ENCODE measurements at places on chromosomes 7 and 10.

DNA sequence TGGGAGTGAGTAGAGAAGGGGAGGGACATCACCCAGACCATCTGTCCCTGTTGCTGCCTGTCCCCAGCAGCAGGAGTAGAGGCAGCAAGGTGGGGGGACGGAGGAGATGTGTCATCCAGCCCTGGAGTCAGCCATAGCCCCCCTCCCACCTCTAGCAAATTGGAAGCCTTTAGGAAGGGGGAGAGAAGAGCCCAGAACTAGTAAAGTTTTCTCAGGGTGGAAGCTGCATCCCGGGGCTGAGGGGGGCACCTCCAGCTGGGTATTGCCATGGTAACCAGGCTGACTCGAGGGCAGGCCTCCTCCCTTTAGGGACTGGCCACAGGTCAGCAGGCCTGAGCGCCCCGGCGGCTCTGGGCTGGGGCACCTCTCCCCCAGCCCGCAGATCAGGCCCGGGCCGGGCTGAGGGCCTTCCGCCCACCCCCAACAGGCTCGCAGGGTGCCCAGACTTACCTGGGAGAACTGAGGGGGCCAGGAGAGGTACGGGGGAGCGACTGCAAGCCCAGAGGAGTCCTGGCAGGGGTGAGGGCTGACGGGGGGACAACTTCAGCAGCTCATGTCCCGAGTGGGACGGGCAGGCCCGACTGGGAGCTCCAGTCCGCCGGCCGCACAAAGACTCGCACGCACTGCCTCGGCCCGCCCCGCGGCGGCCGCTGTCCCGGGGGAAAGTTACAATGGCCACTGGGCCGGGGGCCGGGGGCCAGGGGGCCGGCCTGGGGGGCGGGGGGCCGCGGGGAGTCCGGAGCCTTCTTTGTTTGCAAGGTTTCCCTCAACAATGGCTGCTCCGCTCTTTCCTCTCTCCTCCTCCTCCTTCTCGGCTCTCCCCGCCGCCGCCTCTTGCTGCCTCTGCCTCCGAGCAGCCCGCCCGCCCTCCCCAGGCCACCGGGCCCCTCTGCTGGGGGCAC lies 6.0 kb downstream of the LDB1 start:
- DNase-seq = no peak

- no peak for DNase-seq
These were observed 103.2 kb downstream of the IQUB start for GRCh38 chr7:123431075-123431614.

- DNase-seq = no peak
These were observed 163.7 kb downstream of the WNT2 start for GRCh38 chr7:117158941-117159697.

- DNase-seq = no peak
These were observed 7.3 kb upstream of the C10orf120 start for GRCh38 chr10:122706947-122707346.

- no peak for DNase-seq
These were observed 89.1 kb downstream of the CELF2 start for GRCh38 chr10:11106621-11107374.

DNA sequence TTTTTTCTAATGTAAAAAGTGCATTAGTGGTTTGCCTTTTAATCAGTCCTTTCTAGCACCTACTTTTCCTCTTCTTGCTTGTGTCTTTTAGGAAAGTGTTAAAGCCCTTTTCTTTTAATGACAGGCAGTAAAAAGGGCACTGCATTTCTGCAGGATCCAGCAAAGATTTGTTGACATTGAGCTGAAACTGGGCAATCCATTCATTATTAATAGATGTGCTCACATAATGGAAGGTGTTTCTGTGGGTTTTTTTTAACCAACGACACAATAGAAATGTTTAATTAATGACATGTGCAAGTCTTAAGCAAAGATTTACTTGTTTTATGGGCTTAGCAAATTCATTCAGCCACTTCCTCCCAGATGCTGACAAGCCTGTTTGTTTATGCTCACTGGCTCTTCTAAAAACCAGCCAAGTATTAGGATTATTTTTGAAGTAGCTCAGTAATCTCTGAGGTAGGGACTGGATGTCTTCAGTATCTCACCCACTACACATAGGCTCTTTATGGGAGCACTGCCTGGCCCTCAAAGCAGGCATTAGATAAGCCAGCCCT lies 1201.1 kb downstream of the SORCS1 start:
- DNase-seq = no peak

GRCh38 chr10:30467651-30468338 lies 33.8 kb downstream of the MAP3K8 start:
- DNase-seq = no peak

GRCh38 chr7:146700015-146700560 lies 583.5 kb downstream of the CNTNAP2 start:
- no peak for DNase-seq

DNA sequence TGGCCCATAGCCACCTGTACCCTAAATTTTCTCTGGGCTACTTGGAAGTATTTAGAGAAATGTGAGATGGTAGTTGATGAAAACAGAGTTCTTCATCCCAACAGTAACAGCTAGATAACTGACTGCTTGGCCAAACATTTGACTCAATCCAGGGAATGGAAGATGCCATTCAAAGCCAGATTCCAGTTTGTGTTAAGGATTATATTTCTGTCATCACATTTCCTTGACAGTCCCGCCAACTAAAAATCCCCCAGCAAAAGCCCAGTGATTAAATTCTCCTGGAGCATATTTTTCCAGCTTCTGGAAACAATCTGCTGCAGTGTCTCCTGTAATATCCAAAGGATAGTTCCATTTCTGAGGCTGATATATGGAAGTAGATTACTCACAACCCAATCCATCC lies 45.4 kb upstream of the PTN start:
- DNase-seq = no peak

DNA sequence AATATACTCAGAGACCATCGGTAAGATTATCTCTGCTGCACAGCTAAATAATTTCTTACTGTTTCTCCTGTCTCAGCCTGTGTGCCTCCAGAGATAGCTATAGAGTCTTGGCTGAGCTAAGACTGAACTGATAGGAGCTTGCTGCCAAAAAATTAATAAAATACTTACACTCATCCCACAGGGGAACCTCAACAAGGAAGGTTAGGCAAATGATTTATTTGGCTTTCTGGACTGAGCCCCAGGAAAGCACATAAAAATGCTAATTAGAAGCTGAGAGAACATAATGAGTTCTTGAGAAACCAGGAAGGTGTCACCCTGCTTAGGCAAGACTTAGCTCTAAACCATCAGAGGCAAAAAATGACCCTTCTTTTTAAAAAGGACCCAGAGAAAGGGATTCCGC lies 534.5 kb downstream of the TNS3 start:
- no peak for DNase-seq

GRCh38 chr10:107689323-107689722 lies 524.8 kb upstream of the SORCS1 start:
- DNase-seq = no peak

GRCh38 chr7:74092964-74093471 lies 9.4 kb downstream of the LIMK1 start:
- no peak for DNase-seq

GRCh38 chr10:57053530-57053929 lies 692.5 kb upstream of the ZWINT start:
- DNase-seq = no peak

- DNase-seq = no peak
These were observed 297.4 kb upstream of the PCDH15 start for GRCh38 chr10:55098452-55098851.

GRCh38 chr7:139232377-139232717 lies 1.3 kb downstream of the UBN2 start:
- no peak for DNase-seq

GRCh38 chr7:42020061-42020460 lies 216.9 kb downstream of the GLI3 start:
- no peak for DNase-seq

DNA sequence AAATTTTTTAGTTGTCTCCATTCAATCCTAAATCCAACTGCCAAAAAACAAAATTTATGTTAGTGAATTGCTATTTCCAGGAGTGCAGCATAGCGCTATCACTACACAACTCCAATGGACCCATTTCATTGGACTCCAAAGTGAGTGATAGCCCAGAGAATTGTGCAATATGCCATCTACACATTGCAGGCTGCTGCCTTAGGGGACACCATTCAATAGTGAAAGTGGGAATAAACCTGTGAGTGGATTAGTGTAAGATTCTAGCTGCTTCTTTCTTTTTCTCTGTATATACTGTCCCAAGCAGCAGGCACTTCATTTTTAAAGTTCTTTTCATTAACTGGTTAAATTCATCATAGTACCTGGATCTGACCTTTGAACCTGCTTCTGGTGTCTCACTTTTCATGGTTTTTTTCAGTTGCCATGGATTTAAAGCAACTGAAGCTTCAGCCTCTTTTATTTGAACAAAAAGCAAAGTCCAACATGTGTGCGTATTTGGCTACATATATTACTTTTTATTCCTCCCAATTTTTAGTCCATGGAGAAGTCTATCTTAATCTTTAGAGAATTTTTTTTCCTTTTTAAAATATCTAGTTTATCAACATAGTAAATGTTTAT lies 97.3 kb downstream of the DGKB start:
- no peak for DNase-seq

DNA sequence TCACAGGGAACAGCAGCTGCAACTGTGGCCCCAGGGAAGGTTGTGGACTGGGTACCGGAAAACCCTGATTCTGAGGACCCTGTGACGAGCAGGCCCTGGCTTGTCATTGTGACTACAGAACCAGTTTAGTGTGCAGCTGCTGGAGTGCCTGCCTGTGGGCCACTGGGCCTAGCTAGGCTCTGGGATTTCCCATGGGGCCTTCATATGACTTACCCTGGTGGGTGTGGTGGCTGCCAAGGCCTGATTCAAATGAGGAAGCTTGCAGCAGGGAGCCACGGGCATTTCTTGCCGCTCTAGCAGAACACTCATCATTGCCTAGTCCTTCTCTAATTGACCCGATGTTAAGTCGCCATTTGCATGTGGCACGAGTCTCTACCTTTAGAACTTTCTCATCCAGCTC lies 14.7 kb upstream of the CAMK2G start:
- DNase-seq = no peak

- no peak for DNase-seq
These were observed 62.2 kb downstream of the XPNPEP1 start for GRCh38 chr10:109861081-109861480.

DNA sequence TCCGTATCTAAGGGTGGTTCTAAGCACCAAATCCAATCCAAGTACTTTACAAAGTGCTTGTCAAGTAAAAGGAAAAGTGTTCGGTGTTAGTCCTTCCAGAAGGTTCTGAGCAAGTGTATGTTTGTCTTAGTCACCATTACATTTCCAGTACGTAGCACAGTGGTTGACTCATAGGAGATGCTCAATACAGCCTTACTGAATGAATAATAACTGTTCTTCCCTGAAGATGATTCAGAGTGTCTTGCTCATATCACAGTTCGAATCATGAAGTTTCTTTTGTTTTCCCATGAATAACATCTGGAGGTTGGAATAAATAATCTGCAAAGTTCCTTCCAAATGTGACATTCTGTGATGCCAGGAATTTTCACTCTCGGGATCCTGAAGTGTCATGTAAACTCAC lies 53.4 kb downstream of the WNT2 start:
- no peak for DNase-seq

GRCh38 chr7:53476566-53476965 lies 441.1 kb downstream of the POM121L12 start:
- no peak for DNase-seq

DNA sequence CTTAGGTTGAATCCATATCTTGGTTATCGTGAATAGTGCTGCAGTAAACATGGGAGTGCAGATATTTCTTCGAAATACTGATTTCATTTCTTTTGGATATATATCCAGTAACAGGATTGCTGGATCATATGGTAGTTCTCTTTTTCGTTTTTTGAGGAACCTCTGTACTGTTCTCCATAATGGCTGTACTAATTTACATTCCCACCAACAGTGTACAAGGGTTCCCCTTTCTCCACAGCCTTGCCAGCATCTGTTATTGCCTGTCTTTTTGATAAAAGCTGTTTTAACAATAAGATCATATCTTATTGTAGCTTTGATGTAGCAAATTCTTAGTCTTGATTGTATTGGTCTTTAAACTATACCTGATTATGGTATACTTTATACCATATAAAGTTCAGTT lies 45.3 kb downstream of the ZNRF2 start:
- no peak for DNase-seq

DNA sequence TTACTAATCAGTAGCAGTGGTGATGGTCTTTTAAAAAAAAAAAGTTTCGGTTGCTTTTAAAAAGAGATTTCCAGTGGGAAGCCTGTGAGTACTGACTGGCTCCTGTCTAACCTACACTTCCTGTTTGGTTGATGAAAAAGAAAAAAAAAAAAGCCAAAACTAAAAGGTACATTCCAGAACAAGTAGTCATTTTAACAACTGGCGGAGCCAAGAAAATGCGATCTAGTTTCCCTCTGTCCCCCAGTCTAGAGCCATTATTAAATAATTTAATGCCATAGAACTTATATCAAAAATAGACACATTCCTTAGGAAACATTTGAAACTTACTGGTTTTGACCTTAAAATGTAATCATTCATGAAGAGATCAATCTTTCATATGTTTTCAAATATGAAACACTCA lies 254.2 kb upstream of the C7orf33 start:
- no peak for DNase-seq

DNA sequence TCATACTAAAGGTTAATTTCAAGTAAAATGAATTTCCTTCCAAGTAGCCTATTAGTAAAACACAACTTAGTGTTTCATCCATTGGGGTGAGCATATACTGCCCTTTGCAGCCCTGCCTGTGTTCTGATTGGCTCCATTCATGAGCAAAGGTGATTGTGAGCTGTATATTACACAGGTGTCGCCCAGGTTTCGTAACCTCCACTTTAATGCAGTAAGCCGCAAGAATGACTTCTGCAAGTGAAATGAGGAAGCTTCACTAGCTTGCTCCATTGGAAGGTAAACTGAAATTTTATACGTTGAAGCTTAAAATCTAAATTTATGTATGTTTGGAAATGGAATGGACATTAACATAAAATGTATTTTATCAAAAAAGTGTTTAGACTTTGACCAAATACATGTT lies 24.4 kb downstream of the MTURN start:
- no peak for DNase-seq

DNA sequence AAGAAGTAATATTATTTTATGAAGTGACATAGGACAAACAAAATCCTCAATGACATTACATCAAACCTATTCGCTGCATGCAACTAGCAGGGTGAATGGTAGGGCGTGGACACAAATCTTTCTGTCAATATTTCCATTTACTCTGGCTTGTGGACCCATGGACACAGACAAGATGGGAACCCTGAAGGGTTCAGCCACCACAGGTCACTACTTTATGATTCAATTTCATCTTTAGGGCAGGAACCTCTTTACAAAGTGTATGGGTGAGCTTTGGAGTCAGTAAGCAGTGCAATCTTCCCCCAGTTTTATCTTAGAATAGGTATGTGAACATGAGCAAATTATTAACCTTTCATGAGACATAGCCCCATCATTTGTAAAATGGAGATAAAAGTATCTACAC lies 982.4 kb upstream of the LRRTM3 start:
- DNase-seq = no peak
